Activated T-helper 1 cell treated with anti-CD3 and anti-CD28 coated beads, Interleukin-2, amount 50 U/mL, for 16 hours (primary cell): ENCODE measurements at places on chromosomes 7 and 10.

DNA sequence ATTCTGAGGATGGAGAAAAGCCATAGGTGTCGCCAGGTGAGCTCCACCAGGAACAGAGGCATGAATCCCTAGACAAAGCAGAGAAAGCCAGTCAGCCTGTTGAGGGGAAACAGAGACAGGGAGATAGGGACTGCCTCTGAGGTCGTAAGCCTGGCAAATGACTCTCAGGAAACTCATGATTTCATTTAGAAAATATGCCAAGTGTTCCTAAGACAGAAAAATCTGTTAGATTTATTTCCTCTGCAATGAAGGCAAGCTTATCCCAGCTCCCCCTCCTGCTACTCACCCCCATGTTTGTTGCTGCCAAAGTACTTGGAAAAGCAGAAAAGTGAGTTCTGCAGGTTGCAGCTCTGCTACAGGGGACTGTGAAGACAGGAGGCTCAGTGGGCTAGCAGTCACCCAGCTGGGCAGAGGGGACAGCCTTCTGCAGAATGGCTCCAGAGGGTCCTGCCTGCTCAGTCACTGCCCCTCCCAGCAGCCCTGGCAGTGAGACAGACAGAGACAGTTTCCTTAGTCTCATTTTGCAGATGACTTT lies 184.3 kb downstream of the ADRA2A start:
- no peak for DNase-seq

DNA sequence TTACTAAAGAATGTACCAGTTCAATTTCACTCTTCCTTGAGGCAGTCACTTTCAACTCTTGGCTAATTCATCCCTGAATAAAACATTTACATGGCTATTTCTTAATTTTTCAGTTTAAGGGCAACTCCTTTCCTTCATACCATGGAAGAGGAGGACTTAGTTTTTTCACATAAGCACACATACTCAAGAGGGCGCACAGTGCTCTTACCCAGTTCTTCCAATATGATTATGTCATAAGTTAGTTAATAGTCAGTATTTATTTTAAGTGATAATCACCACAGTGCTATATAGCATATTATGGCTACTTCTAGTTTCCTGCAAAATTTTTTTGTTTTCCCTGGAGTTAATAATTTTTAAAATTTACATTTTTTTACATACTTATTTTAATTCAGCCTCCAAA lies 58.6 kb downstream of the SND1 start:
- DNase-seq = no peak

- DNase-seq = no peak
Measured at GRCh38 chr7:139340808-139341057, 404 bp upstream of the FMC1 start.

DNA sequence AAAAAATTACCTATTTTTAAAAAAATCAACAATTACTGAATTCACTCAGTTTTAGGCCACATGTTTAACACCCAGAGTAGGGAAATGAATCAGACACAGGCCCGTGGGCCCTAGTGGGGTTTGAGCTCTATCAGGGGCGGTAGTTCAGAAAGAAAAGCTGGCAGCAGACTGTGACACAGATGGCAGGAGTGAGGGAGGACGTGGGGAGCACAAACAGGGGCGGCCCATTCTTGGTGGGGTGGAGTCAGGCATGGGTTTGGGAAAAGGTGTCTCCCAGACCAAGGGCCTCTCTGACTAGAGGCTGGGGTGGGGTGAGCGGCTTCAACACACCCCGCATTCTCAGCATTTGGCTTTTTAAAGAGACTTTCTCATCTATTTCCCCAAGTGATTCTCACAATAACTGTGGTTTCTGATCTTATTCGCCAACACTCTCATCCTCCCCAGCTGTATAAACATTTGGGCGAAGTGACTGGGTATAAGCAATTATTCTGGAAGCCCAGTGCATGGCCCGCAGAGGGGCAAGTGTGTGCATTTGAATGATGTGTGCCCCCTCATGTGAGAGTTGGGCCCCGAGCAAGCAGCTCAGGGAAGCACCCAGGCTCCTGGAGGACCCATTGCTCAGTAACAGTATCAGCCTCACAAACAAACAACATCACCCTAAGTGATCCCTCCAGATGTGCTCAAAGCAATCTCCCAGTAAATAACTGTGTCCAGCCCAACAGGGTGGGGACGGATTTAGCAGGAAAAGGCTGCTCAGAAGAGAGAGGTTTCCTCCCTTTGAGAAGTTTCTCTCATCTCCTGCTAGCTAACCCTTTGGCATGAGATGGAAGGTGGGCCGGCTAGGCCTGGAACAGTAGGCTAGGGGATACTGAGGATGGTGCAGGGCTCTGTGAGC lies 437.6 kb upstream of the ZMIZ1 start:
- no peak for DNase-seq

- no peak for DNase-seq
Measured at GRCh38 chr10:58590152-58590840, 77.6 kb downstream of the BICC1 start.

DNA sequence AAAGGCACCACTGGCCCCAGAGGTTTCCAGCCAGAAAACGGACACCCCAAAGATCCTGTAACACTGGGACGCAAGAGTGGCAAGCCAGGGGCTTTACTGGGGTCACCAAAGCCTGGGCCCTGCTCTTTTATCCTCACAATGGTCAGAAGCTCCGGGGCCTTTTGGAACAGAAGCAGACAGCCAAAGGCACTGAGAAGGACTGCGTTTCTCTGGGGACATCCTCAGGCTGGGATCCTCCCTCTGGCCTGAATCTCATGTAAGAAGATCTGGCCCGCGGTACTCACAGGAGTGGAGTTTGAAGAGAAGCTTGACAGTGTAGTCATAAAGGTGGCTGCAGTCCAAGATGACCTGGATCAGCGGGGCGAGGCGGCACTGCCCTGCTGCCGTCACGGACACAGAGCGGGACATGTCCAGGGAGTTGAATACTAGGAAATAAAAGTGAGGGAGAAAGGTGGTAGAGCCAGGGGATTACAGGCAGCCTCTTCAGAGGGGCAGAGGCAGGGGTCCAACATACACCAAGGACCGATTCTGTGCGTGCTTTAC lies 81.4 kb downstream of the SPDYE5 start:
- DNase-seq = no peak

- DNase-seq = no peak
Measured at GRCh38 chr7:134900166-134900982, 85.9 kb upstream of the AGBL3 start.

- DNase-seq = no peak
Measured at GRCh38 chr7:97145068-97145467, 27.6 kb downstream of the SDHAF3 start.

- no peak for DNase-seq
Measured at GRCh38 chr10:26540601-26541000, 102.5 kb downstream of the APBB1IP start.

DNA sequence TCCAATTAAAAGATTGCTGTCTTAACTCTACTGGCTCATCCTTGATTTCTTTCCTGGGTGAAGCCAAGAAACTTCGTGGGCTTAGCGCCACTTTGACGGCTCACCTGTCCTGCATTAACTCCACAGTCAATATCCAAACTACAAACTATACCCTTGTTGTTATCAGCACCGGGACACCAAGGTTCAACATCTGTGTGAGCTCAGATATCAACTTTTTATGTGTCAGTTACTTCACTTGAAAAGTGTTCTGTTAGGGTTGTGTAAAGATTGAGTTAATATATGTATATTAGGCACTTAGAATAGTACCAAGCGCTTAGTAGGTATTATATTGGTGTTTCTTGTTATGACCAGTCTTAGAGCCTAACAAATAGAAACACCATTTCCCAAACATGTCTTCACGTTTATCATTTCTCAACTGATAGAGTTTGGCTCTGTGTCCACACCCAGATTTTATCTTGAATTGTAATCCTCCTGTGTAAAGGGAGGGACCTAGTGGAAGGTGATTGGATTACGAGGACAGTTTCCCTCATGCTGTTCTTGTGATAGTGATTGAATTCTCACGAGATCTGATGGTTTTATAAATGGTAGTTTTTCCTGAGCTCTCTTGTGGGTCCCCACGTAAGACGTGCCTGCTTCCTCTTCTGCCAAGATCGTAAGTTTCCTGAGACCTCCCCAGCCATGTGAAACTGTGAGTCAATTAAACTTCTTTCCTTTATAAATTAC lies 19.0 kb upstream of the ST8SIA6 start:
- DNase-seq = no peak

- no peak for DNase-seq
Measured at GRCh38 chr10:96271016-96271815, at the start of gene BLNK. Gene BLNK, minus strand, starts transcription at chr10:96271569. Its CDS starts 171 bp downstream, at chr10:96271398.

- DNase-seq = no peak
Measured at GRCh38 chr7:26508481-26508880, 216.8 kb downstream of the SNX10 start.

- DNase-seq = no peak
Measured at GRCh38 chr10:82969405-82969804, 1094.4 kb downstream of the NRG3 start.

- DNase-seq = no peak
Measured at GRCh38 chr10:105347487-105347886, 706.4 kb downstream of the SORCS3 start.

- no peak for DNase-seq
Measured at GRCh38 chr10:94402843-94403379, 570 bp downstream of the TBC1D12 start.

- DNase-seq = no peak
Measured at GRCh38 chr7:130084037-130084875, 13.9 kb downstream of the KLHDC10 start.

GRCh38 chr10:114336823-114337509 lies 67.3 kb downstream of the AFAP1L2 start:
- DNase-seq = no peak
